Stimulated activated CD4-positive, alpha-beta T cell treated with anti-CD3 and anti-CD28 coated beads, Interleukin-15, amount 100 ng/mL, for 1 hour (primary cell): ENCODE measurements at places on chromosomes 4 and X.

DNA sequence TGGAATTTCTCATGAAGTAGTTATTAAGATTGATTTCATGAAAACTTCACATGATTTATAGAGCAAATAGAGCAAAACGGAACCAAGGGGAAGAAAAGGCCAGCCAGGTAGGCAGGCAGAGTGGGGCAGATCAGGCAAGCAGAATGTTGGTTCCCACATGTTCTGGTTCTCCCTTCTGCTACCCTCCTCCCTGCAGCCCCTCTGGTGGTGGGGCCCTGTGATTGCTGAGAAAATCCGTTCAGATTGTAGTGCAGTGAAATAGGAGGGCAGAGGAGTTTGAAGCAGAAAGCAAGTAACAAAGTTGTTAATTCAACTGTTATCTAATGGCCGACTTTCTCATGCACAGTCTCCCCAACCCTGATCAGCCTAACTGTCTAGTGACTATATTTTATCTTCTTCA is 185.3 kb downstream of the MID1IP1 start:
- no peak for DNase-seq

GRCh38 chrX:69179380-69179911 is 14.2 kb upstream of the PJA1 start:
- DNase-seq = no peak

- no peak for DNase-seq
Measured at GRCh38 chrX:120426599-120426998, 42.5 kb downstream of the LAMP2 start.

DNA sequence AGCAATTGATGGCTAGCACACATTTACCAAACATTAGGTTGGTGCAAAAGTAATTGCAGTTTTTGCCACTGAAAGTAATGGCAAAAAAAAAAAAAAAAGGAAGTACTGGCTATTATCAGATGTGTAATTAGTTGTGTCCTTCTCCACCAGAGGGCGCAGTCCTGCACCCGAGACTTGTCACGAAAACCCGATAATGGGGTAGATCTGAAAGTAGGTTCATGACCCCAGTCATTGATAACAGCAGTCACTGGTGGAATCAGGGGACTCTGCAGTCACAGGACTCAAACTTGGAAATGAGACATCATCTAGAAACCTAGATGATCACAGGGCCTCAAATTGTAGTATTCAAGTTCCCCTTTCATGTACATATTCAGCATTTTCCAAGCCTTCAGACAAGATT is 13.1 kb upstream of the ACOT9 start:
- peak; percentile 16 for DNase-seq

DNA sequence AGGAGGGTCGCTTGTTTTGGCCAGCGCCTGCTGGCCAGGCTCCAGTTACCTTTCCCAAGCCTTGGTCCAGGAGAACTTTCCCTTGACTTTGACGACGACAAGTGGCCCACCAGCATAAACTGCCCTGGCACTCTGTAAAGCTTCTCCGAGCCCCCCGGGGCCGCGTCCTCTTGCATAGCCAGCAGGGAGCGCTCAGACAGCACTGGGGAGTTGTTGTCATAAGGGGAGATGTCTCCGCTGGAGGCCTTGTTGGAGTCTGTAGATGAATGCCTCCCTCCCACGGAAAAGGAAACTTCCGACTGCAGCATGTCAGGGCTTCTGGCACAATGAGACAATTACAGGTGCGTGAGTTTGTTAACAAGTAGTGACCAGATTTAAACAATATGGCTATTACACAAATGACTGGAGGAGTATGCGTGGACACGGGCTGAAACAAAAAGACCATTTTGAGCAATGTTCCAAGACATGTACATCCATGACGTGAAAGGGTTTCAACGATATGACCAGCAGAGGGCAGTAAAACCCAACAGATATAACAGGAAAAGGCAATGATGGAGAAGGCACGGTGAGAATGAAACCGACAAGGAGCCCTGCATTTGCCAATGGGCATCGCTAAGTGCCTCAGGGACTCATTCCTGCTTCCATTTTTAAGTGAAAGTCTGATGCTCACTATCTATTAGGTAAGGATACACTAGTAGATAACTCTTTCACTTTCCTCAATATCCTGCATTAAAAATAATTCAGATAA is 33.0 kb downstream of the HCCS start:
- no peak for DNase-seq

DNA sequence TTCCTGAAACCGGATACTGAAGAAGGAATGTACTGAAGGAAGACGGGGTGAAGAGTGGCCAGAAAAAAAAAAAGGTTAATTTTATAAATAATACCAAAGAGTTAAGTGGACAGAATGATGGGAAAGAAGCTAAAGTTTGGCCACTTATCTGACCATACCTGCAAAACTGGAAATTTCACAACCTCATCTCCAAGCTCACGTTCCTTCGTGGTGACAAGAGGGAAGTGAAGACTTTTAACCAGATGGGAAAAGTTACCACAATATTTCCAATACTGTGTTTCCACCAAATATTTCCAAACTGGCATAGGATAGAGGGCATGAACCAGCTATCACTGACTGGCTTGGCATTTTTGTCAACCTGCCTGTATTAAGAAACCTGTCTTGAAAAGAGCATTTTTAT is 56.4 kb downstream of the MAML3 start:
- no peak for DNase-seq

DNA sequence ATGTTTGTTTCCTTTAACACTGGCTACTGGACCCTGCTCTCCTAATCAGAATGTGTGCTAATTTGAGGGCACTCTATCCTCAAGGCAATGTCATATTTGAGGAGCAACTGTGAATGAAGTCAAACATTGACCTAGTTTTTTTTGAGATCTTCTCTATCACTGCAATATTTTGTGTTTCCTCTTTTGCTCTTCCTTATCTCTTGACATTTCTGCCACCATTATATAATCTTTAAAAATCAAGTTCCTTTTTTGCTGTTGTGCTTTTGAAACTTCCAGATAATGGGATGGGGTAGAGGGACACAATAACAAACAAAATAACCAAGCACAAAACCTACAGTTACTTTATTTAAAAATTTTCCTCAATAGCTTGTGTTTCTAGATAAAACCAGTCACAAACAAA is 7.4 kb upstream of the WDFY3 start:
- no peak for DNase-seq

DNA sequence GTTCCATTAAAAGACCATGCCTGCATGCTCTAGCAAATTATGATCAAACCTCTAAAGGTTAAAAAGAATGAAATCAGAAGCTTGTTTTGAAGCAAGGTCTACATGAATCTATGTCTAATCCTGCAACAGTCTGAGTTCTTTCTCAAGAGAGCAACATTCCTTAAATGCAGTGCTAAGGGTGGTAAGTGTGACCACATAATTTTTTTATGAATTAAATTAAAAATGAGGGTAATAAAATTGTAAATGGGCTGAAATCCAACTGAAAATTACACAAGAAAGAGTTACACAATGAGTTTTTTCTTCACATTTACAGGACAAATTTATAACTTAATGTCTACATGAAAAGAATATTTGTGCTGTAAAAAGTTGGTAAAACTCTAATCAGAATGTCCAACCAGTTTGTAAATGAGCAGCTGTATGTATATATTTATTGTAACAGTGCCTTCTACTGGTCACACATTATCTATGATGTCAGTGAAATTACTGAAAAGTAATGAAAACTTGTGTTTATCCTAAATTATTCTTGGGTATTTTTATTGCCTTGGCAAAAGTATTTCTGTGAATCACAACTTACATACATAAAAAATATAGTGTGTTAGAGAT is 336.3 kb upstream of the PITX2 start:
- no peak for DNase-seq

- DNase-seq = no peak
Measured at GRCh38 chr4:150217808-150218207, 139.6 kb downstream of the DCLK2 start.

DNA sequence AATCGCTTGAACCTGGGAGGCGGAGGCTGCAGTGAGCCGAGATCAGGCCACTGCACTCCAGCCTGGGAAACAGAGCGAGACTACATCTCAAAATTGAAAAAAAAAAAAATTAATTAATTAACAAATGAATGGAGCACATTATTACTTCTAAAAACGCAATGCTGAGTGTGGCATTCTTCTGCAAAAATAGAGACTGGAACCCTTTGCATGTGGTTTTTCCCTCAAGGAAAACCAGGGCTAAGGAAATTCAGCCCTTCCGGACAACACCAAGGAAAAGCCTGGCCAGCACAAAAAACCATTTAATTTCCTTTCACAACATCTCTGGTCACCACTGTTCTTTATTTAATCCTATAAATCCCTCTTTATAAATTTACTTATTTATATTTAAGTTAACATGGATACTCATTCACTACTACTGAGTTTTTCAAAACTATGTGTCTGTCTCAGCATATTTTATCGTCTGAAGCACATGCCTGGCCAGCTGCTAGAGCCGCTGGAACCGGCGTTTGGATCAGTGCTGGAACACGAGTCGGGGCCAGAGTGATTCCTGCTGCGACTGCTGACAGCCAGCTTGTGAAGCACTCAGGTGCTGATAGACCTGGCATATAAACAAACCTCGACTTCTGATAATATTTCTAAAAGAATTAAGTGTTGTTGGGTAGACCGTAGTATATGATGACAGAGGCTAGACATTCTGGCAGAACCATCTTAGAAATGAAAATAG is 84.5 kb upstream of the WWC2 start:
- no peak for DNase-seq

GRCh38 chr4:73816814-73817213 is 19.7 kb upstream of the CXCL6 start:
- DNase-seq = no peak

DNA sequence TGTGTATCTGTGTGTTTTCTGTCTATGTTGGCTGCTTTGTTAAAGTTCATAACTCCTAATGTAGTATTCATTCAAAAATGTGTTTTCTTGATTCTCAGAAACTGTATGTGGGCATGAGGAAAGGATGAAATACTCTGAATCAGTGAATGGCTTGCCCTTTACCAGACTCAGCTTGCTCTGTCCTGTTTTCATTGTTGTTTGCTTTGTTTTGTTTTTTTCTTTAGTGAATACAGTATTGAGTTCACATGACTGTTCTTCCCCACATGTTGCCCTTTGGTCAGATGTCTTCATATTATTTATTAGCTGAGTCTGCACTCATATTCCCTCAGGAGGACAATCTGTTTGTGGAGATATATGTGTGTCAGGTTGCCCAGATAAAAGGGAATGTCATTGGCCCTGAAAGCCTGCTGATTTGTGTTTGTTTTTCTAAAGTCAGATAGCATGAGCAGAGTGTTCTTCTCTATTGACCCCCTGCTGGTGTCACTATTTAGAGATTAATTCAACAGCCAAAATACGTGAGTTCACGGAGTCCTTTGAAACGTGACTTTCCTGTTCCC is 1184.4 kb downstream of the RPA4 start:
- DNase-seq = no peak

GRCh38 chr4:111632641-111633151 is 512.6 kb upstream of the FAM241A start:
- DNase-seq = no peak

DNA sequence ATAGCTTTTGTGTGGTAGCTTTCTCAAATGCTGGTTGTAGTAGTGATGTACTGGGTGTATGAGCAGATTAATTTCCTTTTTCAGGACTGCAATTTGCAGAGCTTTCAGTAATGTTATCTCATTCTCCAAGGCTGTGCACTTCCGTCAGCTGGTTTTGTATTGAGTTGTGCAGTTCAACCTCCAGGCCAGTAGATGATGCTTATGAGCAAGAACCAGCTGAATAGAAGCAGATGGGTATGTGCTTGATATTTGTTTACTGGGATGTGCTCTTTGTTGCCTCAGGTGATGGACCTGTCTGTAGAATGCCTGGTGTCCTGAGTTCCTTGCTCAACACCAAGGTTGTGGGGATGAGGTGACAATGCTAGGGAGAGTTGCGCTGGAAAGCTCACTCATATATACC is 462.8 kb downstream of the PCDH18 start:
- no peak for DNase-seq

DNA sequence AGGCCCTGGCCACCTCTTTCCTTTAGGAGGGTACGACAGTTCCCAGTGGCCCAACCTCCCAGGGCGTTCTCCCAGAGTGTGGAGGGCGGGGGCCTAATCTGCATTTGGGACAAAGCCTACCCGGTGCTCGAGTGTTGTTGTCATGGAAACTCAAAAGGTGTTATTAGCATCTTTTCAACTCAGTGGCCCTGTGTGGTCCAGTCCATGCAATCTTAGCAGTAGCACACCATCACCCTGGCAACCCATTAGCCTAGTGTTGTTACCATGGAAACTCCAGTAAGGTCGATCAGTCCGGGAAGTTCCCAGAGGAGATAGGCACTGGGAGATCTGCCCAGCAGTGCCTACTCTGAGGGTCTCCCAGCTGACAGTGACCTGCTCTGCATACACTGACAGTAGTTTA is 20.2 kb downstream of the APLN start:
- DNase-seq = no peak

- DNase-seq = no peak
Measured at GRCh38 chr4:23685471-23685870, 204.4 kb downstream of the PPARGC1A start.

GRCh38 chrX:8815460-8816065 is 14.4 kb upstream of the FAM9A start:
- no peak for DNase-seq

DNA sequence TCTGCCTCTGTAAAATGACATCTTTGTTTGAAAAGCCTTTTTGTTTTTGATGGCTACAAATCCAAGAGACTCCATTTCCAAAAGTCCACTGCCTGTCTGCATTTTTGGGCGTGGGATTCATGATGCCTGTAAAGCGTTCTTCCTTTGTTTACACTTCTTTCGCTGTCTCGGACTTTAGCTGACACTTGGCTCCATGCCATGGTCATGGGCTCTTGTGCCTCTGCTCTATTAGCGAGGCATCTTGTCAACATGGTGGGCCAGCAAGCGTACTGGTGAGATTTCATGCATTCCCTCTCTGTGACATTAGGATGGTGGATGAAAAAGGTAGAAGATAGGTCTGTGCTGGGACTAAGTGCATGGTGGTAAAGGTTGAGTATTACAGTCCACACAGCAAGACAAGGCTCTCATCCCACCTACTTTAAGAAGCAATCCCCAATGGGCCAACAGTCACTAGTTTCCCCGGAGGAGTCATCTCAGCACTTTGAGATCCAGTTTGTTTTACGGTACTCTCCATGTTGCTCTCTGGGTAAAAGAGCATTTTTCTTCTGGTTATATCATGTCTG is 298.2 kb upstream of the KLF3 start:
- DNase-seq = no peak

GRCh38 chrX:141642979-141643378 is 53.5 kb downstream of the SPANXA2 start:
- no peak for DNase-seq

- DNase-seq = no peak
Measured at GRCh38 chr4:163269869-163270268, 62.5 kb downstream of the NPY1R start.

DNA sequence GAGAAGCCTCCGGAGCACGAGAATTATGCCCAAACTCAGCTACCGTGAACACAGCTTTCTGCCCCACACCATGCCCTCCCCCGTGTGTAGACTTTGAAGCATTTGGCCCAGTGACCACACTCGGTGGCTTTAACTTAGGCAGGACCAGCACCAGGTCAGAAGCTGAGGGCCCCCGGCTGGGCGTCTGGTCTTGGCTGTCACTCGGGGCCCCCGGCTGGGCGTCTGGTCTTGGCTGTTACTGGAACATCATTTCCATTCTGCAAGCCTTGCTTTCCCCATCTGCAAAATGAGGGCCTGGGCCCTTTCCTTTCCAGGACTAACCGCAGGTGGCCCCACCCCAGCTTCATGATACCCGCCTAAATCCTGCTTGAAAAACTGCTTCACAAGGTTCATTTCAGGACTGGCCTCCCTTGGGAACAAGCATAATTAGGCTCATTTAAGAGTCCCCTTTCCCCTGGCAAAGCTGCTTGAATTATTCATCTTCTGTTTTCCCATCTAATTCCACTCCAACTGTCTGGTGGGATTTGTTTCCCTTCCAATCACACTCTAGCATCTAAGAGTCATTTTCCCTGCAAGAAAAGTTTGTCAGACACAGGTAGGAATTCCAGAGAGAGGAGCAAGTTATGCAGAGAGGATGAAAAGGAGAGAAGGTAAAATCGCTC is 82.5 kb downstream of the WFS1 start:
- DNase-seq = no peak
